Astrocyte (in vitro differentiated cells and primary cell): ENCODE measurements at places on chromosomes 7 and 10. TPM values are rescaled to one million over a fixed set of nuclear protein-coding genes. Genes with fewer than 3 reads are reported as not detected.

DNA sequence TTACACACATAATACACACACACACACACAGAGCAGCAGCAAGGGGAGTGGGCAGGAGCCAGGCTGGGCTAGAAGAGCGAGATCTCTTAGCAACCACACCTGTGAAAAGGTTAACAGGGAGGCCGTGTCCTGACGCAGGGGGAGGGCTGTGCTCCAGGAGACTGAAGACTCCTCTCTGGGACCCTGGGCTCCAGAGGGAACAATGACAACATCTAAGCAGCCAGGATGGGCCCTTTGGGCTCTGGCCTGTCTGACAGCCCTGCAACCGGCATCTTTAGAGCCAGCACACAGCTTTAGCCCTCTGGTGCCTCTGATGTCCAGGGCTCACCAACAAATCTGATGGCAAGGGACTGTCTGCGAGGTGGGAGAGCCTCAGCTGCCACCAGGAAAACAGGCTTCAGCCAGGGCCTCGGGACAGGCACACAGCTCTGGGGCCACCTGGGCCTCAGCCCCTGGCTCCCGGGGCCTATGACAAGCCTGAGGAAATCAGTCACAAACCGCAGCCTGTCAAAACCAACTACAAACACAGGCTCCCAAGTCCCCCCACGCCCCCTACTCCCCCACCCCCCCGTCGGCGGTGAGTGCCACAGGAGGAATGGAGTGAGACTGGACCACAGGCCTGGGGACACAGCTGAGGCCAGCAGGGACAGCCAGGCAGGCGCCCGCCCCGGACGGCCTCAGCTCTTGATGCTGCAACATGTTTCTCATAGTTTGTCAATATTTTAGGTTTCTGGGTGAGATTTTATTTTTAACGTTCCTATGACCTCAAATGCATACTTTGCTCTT, 102.8 kb downstream of the TNS3 start:
- H3K27me3 ChIP-seq: no peaks in the 10 kb centered on the region
- H3K36me3 ChIP-seq: no peaks in the 10 kb centered on the region
- H3K4me3 ChIP-seq: no peak overlapping the region
- no peak overlapping the region for H3K27ac ChIP-seq

DNA sequence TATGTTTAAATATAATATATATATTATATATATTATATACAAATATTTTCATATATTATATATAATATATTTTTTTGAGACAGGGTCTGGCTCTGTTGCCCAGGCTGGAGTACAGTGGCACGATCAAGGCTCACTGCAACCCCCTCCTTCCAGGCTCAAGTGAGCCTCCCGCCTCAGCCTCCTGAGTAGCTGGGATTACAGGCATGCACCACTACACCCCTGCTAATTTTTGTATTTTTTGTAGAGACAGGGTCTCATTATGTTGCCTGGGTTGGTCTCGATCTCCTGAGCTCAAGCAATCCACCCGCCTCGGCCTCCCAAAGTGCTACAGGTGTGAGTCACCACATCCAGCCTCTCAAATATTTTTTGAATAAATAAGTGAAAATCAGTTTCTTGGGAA, 215.5 kb downstream of the GATA3 start:
- no peak overlapping the region for H3K4me3 ChIP-seq
- H3K27me3 ChIP-seq: no peaks in the 10 kb centered on the region
- DNase-seq: no peak
- H3K36me3 ChIP-seq: no peaks in the 10 kb centered on the region
- no peaks in the 10 kb centered on the region for H3K4me1 ChIP-seq
- no peak overlapping the region for H3K27ac ChIP-seq

- H3K27ac ChIP-seq: no peak overlapping the region
- H3K36me3 ChIP-seq: peaks cover 46% of the 10 kb centered on the region
- H3K4me3 ChIP-seq: no peak overlapping the region
- no peak for DNase-seq
- H3K4me1 ChIP-seq: no peaks in the 10 kb centered on the region
Measured at GRCh38 chr10:103098240-103098639, 94.8 kb downstream of the NT5C2 start.

DNA sequence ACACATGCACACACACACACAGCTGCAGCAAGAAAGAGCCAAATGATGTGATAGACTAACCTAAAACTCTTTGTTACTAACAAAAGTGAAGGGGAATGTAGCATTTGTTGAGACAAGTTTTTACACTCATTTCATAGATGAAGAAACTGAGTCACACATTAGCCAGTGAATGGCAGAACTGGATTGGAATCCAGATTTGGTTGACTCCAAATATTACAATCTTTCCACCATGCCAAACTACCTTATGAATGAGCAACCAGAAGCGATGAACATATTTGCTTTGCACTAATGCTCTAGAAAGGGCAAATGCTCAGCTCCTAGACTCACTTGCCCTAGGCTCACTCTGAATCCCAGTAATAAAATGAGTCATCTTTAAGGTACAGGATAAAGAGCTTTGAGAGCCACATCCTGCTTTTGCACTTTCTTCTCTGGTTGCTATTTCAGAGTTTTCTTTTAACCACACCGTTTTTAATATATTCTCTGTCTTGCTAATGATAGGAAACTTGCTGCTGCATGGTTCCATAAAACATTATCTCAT, 111.9 kb downstream of the GPAM start:
- DNase-seq: no peak
- H3K36me3 ChIP-seq: no peaks in the 10 kb centered on the region
- H3K4me3 ChIP-seq: no peak overlapping the region

DNA sequence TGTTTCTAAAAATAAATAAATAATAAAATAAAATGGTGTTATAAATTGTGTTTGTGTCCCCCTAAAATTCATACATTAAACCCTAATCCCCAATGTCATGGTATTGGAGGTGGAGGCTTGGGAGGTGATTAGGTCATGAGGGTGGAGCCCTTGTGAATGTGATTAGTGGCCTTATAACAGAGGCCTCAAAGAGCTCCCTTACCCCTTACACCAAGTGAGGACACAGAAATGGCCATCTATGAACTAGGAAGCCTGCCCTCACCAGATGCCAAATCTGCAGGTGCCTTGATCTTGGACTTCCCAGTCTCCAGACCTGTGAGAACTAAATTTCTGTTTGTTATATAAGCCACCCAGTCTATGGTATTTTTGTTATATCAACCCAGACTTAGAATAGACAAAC, 738.7 kb downstream of the PARD3 start:
- H3K4me1 ChIP-seq: no peaks in the 10 kb centered on the region
- H3K36me3 ChIP-seq: no peaks in the 10 kb centered on the region
- H3K27ac ChIP-seq: no peak overlapping the region
- H3K27me3 ChIP-seq: peaks cover 3% of the 10 kb centered on the region
- H3K4me3 ChIP-seq: no peak overlapping the region
- no peak for DNase-seq

GRCh38 chr10:14695847-14696480, 78.7 kb downstream of the FAM107B start:
- H3K27me3 ChIP-seq: no peaks in the 10 kb centered on the region
- H3K4me3 ChIP-seq: no peak overlapping the region
- no peaks in the 10 kb centered on the region for H3K36me3 ChIP-seq
- H3K27ac ChIP-seq: no peak overlapping the region

DNA sequence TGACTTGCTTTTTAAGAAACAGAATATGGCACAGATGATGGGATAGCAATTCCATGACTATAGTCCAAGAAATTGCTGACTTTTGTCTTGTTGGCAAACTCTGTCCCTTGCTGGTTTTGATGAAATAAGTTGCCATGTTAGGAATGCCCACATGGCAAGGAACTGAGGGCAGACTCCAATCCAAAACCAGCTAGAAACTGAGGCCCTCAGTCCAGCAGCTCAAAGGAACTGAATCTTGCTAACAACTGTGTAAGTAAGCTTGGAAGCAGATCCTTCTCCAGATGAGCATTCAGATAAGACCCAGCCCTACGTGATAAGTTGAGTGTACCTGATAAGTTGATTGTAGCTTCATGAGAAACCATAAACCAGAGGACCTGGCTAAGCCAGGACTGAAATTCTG, 64.3 kb upstream of the BMPER start:
- no peaks in the 10 kb centered on the region for H3K27me3 ChIP-seq
- H3K4me1 ChIP-seq: no peaks in the 10 kb centered on the region
- H3K4me3 ChIP-seq: no peak overlapping the region
- no peaks in the 10 kb centered on the region for H3K36me3 ChIP-seq
- no peak overlapping the region for H3K27ac ChIP-seq

GRCh38 chr7:127798023-127798422, 146.0 kb downstream of the SND1 start:
- no peaks in the 10 kb centered on the region for H3K4me1 ChIP-seq
- no peaks in the 10 kb centered on the region for H3K36me3 ChIP-seq
- H3K4me3 ChIP-seq: no peak overlapping the region
- DNase-seq: no peak
- no peak overlapping the region for H3K27ac ChIP-seq
- no peaks in the 10 kb centered on the region for H3K27me3 ChIP-seq

DNA sequence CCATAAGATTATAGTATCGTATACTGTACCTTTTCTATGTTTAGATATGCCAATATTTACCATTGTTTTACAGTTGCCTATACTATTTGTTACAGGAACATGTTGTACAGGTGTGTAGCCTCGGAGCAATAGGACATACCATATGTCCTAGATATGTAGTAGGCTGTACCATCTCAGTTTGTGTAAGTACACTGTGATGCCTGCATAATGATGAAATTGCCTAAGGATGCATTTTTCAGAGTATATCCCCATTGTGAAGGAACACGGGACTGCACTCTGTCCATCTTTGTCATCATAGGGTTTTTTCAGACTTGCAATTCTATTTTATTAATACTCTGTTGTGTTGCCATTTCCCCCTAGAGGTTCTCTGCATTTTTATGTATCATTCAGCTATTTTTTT, 50.1 kb downstream of the MCU start:
- DNase-seq: no peak
- H3K27me3 ChIP-seq: no peaks in the 10 kb centered on the region
- peaks cover 3% of the 10 kb centered on the region for H3K4me1 ChIP-seq
- no peak overlapping the region for H3K4me3 ChIP-seq
- no peaks in the 10 kb centered on the region for H3K36me3 ChIP-seq

GRCh38 chr10:91219371-91220193, 881 bp upstream of the PCGF5 start:
- no peaks in the 10 kb centered on the region for H3K36me3 ChIP-seq
- peak overlapping the region; percentile 55 for H3K4me3 ChIP-seq
- no peak overlapping the region for H3K27ac ChIP-seq
- no peaks in the 10 kb centered on the region for H3K27me3 ChIP-seq

The PHKG1 gene
- total RNA-seq: not detected in 2 replicates

The NUTM2E gene
- total RNA-seq: 0.50 TPM in 1 of 2 replicates, not detected in the other

The OPN4 gene
- not detected in 2 replicates for total RNA-seq

DNA sequence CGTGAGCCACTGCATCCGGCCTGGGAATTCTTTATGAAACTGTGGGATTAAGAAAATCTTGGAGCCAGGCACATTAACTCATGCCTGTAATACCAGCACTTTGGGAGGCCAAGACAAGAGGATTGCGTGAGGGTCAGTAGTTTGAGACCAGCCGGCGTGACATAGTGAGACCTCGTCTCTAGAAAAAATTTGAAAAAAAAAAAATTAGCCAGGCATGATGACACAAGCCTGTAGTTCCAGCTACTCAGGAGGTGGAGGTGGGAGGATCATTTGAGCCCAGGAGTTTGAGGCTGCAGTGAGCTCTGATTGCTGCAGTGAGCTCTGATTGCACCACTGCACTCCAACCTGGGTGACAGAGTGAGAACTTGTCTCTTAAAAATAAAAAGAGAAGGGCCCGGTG, 69.8 kb downstream of the SUGCT start:
- H3K4me1 ChIP-seq: peaks cover 12% of the 10 kb centered on the region
- H3K27ac ChIP-seq: no peak overlapping the region
- H3K36me3 ChIP-seq: no peaks in the 10 kb centered on the region
- no peak for DNase-seq

The CUZD1 gene
- 0.17 and 0.23 TPM in 2 replicates for total RNA-seq

DNA sequence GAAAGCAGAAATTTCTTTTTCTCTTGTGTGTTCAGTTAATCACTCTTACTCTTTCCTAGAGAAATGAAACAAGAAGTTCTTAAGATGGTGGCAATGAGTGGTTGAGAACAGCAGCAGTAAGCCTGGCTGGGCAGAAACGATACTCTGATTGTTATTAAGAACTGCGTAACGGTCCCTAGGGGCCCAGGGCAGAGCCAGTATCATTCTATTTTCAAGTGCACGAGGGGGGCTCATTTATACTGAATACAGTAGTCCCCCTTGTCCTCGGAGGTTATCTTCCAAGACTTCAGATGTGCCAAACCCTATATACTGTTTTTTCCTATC, 64.9 kb downstream of the EEPD1 start:
- no peaks in the 10 kb centered on the region for H3K27me3 ChIP-seq
- H3K27ac ChIP-seq: no peak overlapping the region
- H3K36me3 ChIP-seq: no peaks in the 10 kb centered on the region

DNA sequence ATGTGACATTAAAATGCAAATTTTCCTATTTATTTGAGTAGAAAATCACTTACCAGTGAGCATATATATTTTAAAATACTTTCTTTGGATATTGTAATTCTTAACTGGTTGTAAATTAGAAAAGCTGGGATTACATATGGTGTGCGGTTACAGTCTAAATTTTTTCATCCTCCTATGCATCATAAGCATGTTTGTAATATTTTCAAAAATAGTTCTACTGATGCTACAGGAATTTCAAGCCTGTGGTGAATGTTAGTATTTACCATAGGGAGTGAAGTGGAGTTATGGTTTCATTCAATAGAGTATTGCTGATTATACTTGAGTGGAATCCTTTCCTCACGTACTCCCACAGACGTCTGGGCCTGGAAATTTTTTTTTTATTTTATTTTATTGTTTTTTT, 34.6 kb upstream of the ST7 start:
- no peaks in the 10 kb centered on the region for H3K27me3 ChIP-seq
- no peak overlapping the region for H3K27ac ChIP-seq
- H3K36me3 ChIP-seq: peaks cover 23% of the 10 kb centered on the region

The NUTM2A gene
- total RNA-seq: 0.79 and 1.2 TPM in 2 replicates

The SAP25 gene
- total RNA-seq: 1.4 and 1.9 TPM in 2 replicates

GRCh38 chr10:113735913-113736312, 15.6 kb upstream of the PLEKHS1 start:
- no peak overlapping the region for H3K27ac ChIP-seq
- H3K4me1 ChIP-seq: no peaks in the 10 kb centered on the region
- DNase-seq: no peak
- no peaks in the 10 kb centered on the region for H3K36me3 ChIP-seq
- H3K27me3 ChIP-seq: peaks cover 2% of the 10 kb centered on the region

DNA sequence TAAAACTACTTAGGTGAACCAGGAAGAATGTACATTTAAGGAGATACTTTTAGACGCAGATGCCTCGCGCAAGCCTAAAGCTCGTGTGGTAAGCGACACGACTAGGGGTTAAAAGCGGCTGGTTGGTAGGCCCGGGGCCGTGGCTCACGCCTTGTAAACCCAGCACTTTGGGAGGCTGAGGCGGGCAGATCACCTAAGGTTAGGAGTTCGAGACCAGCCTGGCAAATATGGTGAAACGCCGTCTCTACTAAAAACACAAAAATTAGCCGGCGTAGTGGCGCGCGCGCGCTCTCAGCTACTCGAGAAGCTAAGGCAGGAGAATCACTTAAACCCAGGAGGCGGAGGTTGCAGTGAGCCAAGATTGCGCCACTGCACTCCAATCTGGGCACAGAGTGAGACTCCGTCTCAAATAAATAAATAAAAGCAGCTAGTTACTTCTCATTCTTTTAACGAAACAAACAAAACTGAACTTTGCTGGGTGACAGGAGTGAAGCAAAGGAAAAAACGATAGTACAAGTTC, 879 bp downstream of the NUDT5 start:
- peak; percentile 12 for DNase-seq
- peak overlapping the region; percentile 95 for H3K4me3 ChIP-seq
- H3K27me3 ChIP-seq: no peaks in the 10 kb centered on the region

- H3K27ac ChIP-seq: no peak overlapping the region
- peaks cover 4% of the 10 kb centered on the region for H3K4me1 ChIP-seq
- H3K27me3 ChIP-seq: peaks cover 5% of the 10 kb centered on the region
- no peaks in the 10 kb centered on the region for H3K36me3 ChIP-seq
Measured at GRCh38 chr7:155285833-155286232, 11.8 kb upstream of the INSIG1 start.
